ENCODE measurements at places on chromosomes 1 and 21.

GRCh38 chr1:65372557-65372956 is 47.9 kb upstream of the LEPR start:
- no peak for DNase-seq

- DNase-seq, result no peak
Observed at GRCh38 chr21:17981060-17981740, 162.0 kb upstream of the C21orf91 start.

DNA sequence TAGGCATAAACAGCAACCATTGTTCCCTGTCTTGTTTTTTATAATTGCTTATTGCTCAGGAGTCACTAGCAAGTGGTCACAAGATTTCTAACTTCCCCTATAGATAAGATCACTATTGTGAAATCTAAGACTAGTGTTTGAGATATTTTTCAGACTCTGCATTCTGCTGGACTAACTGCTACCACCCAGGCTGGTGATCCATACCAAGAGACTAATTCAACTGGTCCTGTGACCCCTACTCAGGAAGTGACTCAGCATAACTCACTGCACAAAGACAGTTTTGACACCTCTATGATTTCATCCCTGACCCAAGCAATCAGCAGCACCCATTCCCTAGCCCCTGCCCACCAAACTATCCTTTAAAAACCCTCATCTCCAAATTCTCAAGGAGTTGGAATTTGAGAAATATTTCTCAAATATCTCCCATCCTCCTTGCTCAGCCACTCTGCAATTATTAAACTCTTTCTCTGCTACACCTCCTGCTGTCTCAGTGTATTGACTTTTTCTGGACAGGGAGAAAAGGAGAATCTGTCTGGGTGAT is 52.7 kb downstream of the TRIM33 start:
- no peak for DNase-seq

DNA sequence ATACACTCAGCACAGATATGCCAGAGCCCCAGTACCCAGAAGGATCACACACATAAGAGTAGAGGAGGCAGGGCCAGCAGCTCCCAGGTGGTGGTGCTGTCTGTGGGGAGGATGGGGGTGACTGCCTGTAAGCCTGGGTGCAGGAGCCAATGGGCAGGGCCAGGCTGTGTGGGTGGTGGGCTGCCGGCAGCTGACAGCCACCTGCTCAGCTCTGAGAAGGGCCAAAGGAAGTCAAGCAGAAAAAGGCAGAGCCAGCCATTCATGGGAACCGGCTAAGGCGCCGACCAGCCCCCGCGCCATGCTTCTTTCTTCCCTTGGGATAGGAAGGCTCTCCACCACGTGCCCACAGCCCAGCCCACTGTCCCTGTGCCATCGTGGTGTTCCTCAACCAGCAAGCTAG is 14.1 kb downstream of the PIK3C2B start:
- no peak for DNase-seq

- DNase-seq, result no peak
Observed at GRCh38 chr1:151158751-151159251, 2.4 kb downstream of the TNFAIP8L2 start.

- DNase-seq, result no peak
Observed at GRCh38 chr1:64850846-64851245, 106.0 kb downstream of the RAVER2 start.

DNA sequence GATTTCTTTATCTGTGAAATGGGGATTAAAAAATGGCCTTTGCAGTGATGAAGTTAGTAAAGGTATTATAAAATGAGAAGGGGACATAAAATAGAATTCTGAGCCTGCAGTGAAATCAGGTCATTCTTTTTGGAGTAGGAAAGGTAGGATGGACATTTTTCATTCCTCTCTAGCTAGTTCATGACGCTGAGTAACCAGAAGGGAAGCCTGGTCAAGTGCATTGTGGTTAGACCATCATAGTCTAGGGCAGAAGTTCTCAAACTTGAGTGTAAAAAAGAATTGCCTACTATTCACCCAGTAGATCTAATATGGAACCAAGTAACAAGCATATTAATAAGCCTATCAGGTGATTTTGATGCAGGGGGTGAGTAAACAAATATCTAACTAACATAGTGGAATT is 50.8 kb downstream of the TGFB2 start:
- no peak for DNase-seq

DNA sequence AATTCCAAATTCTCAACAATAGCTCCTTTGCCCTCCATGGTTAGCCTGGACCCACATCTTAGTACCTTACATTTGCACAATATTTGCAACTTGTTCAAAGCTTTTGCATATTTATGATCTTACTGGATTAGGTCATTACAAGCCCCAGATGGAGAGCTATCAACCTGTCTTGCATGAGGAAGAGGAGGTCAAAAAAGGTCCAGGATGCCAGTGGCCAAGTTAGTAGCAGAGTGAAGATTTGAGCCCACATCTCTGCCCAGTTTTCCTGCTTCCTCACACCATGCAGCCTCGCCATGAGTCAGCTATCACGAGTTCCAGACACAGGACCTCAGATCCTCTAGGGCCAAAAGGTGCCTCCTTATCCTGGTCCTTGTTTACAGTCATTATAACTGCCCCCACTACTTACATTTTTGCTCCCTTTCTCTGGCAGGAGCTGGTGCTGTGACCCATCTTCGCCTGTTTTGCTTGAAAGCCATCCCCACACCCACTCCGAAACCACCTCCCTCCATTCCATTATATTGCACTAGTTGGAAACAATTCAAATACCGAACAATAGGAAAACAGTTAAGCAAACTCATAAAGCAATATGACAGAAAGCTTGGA is 5.0 kb upstream of the AHCYL1 start:
- DNase-seq, result no peak

DNA sequence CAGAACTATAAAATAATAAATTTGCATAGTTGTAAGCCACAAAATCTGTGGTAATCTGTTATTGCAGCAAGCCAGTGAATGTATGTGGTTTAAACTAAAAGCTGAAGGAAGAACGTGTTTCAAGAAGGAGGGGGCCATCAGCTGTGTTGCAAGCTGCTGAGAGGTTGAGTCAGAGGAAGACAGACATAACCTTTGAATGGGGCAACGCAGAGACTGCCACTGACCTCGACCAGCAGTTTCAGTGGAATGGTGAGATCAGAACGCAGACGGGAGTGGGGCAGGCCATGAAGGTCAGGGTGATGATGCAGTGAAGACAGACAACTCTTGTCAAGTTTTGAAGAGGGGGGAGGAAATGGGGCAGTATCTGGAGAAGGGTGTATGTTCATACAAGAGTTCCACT is 23.2 kb upstream of the QSOX1 start:
- no peak for DNase-seq

GRCh38 chr21:45078371-45078770 is 4.0 kb downstream of the ADARB1 start:
- no peak for DNase-seq

GRCh38 chr1:94986783-94987182 is 59.9 kb upstream of the CNN3 start:
- DNase-seq, result no peak

- no peak for DNase-seq
Observed at GRCh38 chr1:28974432-28974831, 60.1 kb downstream of the EPB41 start.

- no peak for DNase-seq
Observed at GRCh38 chr1:246878551-246878950, 53.2 kb downstream of the AHCTF1 start.

- no peak for DNase-seq
Observed at GRCh38 chr1:46464013-46464548, 25.6 kb upstream of the DMBX1 start.

DNA sequence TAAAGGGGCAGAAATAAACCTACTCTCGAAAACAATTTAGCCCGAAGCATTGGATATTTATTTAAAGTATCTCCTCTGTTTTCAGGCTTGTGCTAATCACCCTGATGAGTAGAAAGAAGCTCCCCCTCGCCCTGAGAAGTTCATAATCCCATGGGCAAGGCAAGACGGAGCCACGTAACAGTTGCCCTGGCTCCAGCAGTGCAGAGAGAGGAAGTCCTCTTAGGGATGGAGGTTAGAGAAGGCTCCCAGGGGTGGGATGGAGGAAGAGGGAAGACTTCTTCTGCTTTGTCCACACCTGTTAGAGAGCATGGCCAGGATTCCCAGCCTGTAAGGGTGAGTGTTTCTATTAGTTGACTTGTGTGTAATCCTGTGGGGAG is 3.4 kb upstream of the GPR25 start:
- DNase-seq, result no peak

DNA sequence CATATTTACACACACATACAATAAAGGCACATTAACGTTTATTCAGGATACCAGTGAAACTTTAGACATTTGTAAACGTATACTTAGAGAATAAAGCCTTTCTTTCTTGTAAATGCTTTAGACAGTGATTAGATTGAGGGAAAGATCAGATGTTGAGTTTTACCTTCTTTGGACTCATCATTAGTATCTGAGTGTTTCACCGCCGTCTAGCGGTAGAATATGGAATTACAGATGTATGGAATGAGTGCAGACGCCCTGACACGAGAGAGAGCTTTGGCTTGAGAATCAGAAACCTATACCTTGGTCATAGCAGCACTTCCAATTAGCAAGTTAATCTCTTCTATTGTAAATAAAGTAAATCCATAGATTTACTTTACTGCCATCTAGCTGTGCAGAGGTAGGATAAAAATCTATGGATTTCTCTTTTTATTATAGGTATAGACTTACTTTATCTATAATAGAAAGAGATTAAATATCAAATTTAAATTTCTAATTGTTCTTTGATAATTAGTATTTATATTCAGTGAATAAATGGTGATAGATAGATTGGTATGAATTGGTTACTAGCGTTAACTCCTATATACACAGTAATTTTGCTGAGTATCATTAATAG is 12.6 kb downstream of the FLG2 start:
- DNase-seq, result no peak

DNA sequence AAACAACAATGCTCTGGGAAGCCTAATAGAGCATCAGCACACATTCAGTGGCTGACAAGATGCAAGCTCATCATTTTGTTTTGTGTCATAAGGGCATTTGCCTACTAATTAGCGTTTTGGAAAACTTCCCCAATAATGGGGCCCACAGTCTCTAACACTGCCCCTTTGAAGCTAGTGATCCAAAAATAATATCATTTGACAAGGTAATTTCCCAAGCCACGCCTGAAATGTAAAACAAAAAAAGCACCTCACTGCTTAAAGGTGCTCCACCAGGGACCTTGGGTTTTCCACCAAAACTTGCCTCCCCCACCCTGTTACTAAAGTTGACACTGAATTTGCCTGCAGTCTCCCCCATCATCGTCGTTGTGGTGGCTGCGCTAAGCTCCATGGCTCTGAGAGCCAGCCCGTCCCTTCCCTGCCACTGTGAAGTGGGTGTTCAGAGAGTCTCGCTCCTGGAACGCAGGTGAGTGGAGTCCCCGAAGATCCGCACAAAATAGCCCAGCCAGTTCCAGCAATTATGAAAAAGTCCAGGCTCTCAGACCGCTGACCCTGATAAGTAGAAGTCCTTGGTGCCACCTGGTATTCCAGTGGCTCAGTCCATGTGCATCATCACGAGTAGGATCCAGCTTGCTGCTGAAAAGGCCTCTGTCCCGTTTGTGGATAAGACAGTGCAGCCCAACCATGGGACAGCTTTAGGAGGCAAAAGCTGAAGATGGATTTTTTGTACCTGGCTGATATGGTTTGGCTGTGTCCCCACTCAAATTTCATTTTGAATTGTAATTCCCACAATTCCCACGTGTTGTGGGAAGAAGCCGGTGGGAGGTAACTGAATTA is 52.2 kb downstream of the RAB3GAP2 start:
- DNase-seq, result no peak

- no peak for DNase-seq
Observed at GRCh38 chr1:4416189-4416588, 238.2 kb upstream of the AJAP1 start.

DNA sequence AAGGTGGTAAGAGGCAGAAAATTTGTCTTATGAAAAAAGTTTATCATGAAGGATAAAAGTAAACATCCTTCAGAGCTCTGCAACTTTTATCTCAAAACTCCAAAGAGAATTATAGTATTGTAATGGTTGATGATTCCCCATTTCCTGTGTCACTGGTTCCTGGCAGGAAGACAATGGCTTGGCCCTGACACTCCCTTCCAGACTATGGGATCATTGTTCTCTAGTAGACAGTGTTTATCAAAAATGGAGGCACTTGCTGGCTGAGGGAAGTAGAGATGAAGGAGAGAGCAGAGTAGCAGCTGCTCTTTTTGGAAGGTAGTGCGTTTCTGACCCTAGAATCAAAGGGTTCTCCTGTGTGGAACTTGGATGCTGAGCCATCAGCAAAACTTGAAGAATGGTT is 145.9 kb upstream of the ATP1B1 start:
- no peak for DNase-seq

DNA sequence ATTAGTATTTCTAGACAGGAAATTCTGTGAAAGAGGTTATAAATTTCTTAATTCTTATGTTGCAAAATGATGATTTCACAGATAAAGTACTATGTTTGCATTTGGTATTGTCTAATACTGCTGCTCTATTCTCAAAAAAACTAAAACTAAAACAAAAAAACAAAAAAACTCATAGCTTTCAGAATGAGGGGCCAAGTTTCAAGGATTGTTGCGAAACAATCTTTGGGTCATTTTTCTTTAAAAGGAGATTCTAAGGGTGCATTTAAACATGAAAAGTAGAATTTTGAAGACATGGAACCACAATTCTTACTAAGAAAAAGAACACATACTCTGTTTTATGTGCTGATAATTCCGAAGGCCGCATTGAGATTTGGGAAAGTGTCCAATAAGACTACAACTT is 645.1 kb downstream of the ADGRL2 start:
- DNase-seq, result no peak

- DNase-seq, result no peak
Observed at GRCh38 chr1:36400825-36401601, 3.3 kb upstream of the LSM10 start.

DNA sequence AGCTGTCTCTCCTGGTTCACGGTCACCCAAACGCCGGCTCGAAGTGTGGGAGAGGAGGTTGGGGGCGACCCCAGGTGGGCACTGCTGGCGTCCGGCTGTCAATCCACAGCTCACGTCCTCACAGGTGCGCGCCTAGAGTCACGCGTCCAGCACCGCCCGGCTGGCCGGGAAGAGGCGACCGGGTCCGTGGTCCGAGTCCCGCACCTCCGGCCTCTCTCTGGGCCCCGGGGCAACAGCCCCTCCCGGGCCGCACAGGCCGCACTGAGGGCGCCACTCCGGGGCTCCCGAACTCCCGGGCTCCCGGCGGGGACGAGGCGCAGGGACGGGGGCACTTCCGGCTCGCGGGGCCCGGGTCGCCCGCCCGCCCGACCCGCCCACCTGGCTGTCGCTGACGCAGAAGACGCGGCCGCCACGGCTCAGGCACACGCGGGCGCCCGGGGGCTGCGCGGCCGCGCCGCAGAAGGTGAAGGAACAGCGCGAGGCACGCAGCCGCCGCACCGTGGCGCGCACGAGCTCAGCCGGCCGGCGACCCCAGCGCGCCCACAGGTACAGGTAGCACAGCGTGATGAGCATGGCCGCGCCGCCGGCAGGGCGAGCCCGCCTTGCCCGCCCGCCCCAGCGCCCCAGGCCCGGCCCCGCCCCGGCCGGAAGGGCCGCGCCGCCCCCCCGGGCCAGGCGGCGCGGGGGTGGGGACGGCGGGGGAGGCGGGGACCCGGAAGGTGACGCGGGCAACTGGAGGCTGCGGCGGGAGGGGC is at the start of gene HLCS:
TSS of gene HLCS (minus strand) at position 604 of the 755 bp plus-strand sequence. CDS start at position 573, 31 bp downstream.
- peak; percentile 43 for DNase-seq

Measured in activated T-helper 1 cell treated with anti-CD3 and anti-CD28 coated beads, Interleukin-2, amount 50 U/mL, for 16 hours (primary cell).